AG08395 (cell line): ENCODE measurements at places on chromosomes 3 and 15.

DNA sequence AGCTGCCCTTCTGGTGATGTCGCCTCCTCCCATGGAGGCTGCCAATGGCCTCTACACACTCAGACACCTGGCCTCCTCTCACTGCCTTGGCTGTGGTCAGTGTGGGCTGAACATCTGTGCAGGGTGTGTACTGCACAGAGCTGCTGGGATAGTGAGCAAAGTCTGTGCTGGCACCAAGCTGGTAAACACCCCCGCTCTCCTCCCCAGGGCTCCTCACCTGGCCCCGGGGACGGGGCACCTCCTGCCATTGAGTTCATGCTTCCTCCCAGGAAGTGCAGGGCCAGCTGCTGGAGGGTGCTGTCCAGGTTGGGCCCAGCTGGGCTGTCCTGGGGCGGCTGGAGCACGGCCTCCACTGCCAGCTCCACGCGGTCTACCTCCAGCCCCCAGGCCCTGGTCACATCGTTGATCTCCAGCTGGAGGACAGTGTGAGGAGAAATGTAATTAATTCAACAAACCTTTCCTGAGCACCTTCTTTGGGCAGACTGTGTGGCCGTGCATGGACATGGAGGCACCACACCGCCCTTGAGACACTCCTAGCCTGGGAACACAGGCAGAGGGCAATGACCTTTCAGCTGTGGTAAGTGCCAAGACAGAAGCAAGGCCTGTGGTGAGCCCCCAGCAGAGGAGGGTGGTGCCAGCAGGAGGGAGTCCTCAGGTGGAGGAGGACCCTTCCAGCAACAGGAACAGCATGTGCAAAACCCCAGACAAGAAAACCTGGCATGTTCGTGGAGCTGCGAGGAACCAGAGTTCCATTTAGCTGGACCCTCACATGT, 6.8 kb downstream of the STOML1 start:
- DNase-seq = no peak

DNA sequence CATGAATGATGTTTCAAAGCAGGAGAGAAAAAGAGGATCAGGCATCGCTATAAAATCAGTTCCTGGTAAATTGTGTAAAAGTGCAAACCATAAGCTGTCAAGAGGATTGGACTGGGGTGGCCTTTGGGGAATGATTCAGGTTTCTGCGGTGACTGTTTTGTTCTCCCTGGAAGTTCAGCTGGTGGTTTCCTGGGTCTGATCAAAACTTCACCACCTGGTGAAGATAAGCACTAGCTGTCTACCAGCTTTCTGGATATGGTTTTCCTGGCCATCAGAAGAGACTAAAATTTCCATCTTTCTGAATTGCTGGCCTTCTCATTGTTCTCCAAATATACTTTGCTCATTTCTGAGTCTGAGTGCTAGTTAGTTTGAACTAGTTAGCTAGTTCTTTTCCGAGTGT, 2.7 kb upstream of the NANOGP8 start:
- no peak for DNase-seq

- no peak for DNase-seq
Observed at GRCh38 chr15:84795186-84795585, 22.0 kb upstream of the ALPK3 start.

GRCh38 chr3:69422751-69423150, 36.9 kb upstream of the FRMD4B start:
- no peak for DNase-seq

DNA sequence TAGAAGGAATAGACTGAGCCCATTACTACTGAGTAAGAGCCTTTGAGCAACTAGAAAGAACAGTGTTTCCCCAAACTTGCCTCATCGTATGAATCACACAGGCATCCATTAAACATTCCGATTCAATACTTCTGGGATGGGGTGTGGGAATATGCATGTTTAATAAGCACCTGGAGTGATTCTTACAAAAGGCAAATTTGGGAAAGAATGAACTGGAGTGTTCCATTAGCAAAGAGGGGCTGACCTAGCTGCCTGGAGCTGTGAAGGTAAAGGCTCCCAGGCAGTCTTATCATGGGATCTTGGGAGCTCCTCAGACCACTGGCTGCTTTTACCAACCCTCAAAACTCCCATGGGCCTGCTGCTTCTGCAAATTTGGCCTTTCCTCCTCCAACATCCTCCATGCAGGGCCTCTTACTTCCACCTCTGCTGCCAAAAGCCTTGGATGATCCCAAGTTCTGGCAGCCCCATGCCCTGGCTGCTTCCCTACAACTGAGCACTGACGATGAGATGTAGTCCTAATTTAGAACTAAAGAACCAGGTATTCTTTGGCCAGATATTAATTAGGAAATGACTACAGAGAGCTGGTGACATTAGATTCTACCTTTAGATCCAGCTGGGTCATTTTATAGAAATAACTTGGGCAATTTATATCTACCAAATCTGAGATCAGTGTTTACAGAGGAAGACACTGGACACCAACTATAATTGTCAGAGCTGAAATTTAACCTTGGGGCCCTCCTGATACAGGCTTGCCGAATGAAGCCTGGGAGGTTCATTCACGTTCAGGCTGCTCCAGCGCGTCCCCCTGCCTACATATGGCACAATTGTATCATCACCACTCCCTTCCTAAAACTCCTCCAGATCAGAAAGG, 11.2 kb upstream of the HOMER2 start:
- DNase-seq = no peak

DNA sequence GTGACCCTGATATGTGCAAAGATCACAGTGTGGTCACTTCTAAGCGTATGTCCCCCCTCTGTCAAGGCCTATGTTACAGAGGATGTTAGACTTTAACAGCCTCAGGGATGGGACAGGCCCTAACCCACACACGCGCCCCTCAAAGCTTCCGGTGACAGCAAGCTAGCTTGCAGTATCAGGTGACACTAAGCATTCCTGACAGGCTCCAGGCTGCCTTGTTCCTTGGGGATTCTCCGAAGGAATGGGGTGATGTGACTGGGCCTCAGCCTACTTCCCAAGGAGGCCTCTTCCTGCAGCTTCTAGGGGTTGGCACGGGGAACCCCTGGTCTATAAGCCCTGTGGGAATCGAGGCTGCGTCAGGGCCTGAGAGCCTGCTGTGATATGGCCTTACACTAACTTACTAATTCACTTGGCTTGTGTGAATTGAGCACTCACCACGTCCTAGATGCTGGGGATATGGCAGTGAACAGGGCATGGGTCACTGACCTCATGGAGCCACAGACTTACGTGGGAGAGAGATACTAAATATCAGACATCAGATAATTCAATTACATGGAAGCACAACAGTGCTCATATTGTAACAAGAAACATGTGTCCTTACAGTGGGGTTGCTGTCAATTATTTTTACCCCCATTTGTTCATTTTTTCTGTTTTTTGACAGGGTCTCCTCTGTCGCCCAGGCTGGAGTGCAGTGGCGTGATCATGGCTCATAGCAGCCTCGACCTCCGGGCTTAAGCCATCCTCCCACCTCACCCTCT, 11.4 kb upstream of the SPTBN5 start:
- DNase-seq = no peak
